Stimulated activated CD4-positive, alpha-beta T cell treated with anti-CD3 and anti-CD28 coated beads, Interleukin-1b, Interleukin-23, amount 100 ng/mL, for 4 hours (primary cell): ENCODE measurements at places on chromosomes 13 and 19.

- DNase-seq = no peak
Observed at GRCh38 chr19:10228393-10228792, 2.7 kb downstream of the S1PR2 start.

DNA sequence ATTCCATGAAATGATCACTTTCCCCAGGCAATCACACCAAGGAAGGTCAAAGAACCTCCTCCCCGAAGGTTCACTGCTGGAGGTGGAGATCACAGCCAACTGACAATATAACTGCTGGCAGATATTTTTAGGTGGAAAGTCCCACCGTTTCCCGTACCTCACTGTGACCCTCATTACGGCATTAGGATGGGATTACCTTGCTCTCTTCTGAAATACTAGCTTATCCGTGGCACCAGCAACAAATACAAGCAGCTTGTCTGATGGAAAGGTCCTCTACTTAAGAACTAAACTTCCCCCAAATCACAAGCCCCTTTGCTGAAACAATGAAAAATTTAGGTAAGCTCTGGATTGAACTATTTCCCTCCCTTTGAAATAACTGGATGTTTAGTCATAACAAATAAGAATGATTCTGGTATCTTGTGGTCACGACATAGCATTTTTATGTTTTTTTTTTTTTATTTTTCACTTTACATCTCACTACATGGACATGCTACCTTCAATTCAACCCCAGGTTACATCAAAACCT is 178.9 kb downstream of the COL4A1 start:
- no peak for DNase-seq

GRCh38 chr19:55809381-55810058 is 22.3 kb downstream of the NLRP11 start:
- DNase-seq = no peak

DNA sequence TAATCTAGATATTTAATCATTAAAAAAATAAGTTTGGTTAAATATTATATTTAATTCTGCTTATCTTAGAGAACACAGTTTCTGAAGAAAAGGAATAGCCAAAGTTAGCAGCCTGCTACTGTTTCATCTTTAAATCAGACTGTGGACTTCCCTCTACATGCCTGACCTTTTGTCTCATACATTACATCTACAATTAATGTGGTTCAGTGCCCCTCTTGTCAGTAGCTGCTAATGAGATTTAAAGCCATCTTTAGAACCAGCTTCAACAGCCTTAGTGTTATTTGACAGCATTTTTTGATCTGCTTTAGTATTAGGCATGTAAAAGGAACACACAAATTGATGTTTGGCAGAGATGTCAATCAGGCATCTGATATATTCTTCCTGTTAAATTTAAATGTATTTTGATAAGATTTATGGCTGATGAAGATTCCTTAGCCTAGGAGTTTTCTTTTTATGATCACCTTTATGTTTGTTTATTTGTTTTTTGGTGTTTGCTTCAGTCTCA is 1925.8 kb upstream of the PRR20A start:
- no peak for DNase-seq

DNA sequence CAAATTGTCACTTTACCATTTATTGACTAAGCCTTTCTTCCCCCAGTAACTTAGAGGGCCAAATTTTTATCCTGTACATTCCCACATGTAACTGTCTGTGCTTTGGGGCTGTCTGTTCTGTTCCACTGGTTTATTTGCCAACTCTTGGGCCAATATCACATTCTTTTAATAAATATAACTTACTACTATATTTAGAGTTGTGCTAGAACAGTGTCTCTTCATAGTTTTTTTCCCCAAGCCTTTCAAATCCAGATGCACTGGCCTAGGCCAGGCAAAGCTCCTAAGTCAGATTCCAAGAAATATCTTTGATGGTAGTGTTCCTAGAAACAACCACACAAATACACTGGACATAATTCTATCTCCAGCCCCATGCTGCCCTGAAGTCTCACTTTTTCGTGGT is 16.0 kb upstream of the CEBPG start:
- no peak for DNase-seq

GRCh38 chr13:84662491-84662890 is 780.2 kb upstream of the SLITRK1 start:
- DNase-seq = no peak

- no peak for DNase-seq
Observed at GRCh38 chr13:51425410-51426042, 27.3 kb downstream of the INTS6 start.

DNA sequence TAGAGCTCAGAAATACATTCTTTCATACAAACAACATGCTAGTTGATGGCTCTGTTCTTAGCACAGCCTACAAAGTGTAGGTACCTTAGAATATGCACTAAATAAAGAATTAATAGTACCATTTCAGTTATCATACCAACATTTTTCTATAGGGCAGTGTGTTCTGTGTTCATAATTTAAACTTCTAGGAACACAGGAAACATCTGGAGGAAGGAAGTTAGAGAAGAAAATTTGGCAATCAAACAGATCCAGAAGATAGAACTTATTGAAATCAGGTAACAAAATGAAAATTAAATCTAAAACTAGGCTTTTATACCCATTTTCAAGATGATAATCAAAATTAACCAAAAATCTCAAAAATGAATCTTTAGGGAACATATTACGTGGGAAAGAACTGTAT is 527.5 kb downstream of the DCT start:
- DNase-seq = no peak
